ENCODE measurements at places on chromosomes 3 and 15. TPM values are rescaled to one million over a fixed set of nuclear protein-coding genes. Genes with fewer than 3 reads are reported as not detected.

GRCh38 chr3:51610708-51611107 is 60.3 kb upstream of the TEX264 start:
- DNase-seq = no peak

DNA sequence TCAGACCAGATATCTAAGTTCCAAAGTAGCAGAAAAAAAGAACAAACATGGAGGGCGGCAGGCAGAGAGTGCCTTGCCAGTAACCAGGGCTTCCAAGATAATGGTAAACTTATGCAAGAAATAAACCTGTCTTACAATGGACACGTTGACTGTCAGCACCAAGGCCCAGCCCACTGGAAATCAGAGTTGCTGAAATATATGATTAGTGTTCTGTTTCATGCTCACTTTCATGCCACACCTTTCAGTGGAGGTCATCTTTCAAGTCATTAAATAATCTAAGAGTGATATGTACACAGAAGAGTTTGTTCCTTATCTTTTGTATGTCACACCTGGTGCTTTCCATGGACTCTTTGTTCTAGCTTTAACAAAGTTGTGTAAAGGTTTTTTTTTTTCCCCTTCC is 358.1 kb downstream of the MECOM start:
- DNase-seq = no peak

DNA sequence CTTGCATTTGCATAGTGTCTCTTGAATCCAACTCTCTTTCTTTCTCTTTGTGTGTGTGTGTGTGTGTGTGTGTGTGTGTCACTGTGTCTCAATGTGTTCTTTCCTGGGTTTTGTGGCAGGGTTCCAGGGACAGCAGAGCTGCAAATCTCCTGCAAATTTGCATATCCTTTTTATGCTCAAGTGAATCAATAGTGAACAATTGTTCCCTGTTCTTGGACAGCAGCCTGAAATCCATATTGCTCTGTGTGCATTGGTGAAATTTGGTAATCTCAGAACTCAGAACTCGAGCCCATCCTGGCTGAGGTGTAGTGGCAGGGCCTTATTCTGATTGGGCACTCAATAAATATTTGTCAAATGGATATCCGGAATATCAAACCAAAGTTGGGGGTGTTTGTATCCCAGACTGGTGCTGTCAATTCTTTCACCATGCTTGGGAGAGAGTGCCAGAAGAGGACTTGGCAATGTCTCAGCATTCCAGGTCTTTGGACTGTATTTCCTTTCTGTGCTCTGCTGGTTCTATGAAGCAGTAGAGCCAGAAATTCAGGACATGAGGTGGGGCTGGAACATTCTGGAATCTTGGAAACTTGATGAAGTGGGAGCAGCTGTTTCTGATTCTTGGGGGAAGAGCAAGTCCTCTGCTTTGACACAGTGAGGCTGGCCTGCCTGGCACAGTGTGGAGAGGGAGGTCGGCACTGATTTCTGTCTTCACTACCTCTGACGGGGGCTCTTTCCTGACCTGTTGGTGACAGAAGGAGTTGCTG is 380.6 kb upstream of the C2CD4B start:
- DNase-seq = no peak

DNA sequence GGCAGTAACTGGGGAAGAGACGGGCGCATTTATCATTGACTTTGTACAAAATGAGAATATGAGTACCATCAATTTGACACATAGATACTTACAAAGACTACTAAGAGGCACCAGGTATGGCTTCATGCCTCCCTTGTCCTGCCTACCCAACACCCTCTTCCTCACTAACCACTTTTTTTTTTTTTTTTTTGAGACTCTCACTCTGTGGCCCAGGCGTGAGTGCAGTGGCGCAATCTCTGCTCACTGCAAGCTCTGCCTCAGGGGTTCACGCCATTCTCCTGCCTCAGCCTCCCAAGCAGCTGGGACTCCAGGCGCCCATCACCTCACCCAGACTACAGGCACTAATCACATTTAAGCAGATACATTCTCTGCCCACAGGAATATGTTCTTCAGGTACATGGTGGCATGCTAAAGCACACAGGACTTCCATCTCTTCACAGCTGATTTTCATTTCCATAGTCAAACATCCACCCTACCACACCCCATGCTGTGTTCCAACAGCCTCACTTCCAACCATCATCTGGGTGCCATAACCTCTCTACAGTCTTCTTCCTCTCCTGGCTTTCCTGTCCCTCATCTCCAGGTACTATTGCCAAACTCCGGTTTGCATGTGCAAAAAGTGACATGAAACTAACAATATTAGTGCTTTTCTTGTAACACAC is 41.7 kb downstream of the RAB27A start:
- DNase-seq = no peak

DNA sequence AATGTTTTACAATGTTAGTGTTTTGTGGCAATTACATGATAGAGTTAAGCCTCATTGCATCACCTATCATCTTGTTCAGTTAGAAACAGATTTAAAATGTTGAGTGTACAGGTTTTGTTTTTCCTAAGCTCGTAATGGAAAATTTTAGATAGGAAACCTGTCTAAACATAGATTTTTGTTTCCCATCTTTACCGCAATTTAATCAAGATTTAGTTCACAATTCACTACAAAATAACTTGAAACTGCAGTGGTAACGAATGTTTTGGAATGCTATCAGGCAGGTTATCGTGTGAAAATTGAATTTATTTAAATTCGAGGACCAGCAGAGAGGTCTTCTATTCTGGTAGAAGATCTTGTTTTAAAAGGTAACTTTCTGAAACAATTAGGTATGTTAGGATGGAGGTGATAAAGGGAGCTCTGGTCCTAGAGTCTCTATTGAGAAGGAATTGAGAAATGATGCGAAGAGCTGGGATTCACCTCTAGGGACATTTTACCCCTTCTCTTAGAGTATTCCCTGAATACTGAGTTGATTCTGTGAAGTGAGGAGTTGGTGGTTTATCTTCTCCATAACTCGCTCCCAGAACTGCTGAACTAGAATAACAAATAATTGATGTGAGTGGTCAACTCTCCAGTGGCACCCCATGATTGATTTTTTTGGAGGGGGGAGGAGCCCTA is 1.4 kb downstream of the DOCK3 start:
- DNase-seq = no peak

DNA sequence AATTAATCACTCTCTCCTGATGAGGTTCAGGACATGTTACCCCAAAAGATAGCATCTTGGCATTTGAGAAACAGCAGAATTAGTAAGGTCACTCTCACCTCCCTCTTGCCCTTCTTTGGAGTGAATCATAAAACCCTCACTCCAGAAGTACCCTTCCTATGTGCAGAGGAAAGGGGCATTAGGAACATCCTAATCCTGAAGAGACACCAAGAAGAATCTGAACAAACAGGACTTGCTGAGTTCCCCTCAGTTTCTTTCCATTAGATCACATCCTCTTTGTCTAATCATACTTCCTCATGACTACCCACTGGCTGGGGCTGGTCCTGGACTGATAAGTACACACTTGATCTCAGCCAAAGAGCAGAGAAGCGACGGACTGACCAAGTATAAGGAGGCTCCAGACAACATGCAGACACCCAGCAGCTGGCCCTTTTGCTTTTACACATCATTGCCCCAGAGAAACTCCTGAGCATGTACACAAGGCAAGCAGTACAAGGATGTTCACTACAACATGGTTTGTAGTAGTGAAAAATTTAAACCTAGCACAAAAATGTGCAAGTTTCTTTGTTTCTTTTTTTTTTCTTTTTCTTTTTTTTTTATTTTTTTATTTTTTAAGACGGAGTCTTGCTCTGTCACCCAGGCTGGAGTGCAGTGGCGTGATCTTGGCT is 15.0 kb upstream of the TM6SF1 start:
- no peak for DNase-seq

GRCh38 chr3:46395210-46395661 is 11.6 kb downstream of the CCR5AS start:
- peak; percentile 22 for DNase-seq

GRCh38 chr3:181886676-181887075 is 175.0 kb downstream of the SOX2 start:
- DNase-seq = no peak

GRCh38 chr3:16455966-16456365 is 57.5 kb downstream of the RFTN1 start:
- DNase-seq = no peak

DNA sequence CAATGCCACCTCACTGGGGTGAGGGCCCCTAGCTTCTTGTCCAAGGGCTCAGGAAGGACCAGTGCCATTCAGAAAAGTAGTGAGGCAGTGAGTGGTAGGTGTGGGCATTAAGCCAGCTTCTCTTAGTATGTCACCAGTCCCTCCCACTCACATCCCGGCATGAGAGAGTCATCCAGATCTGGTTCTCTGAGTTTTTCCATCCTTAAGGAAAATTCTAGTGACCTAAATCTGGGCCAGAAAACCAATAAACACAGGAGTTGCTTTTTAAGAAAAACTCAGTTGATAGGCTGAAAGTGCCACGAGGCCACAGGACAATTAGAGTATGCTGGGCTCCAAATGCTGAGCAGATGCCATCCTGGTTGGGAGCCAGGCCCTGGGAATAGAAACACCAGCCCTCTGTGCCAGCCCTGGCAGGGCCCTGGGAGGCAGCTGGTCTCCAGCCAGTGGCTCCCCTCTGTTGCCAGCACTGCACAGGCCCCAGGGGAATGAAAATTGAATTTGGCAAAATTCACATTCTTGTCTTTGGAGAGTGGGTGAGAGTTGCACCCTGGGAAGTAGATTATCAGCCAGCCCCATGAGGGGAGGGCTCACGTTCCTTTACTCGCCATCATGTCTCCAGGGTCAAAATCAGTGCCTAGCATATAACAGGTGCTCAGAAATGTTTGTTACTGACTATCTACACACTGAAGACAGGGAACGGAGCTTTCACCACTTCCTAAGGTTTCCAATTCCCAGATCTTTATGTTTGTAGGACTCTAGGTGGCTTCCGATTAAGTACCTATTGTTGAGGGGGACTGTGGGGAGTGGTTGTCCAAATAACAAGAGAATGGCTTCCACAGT is 52.8 kb downstream of the FAM43A start:
- DNase-seq = no peak

- DNase-seq = no peak
Measured at GRCh38 chr3:119601154-119601553, 3.5 kb downstream of the PLA1A start.

- DNase-seq = no peak
Measured at GRCh38 chr15:68420186-68420684, 11.7 kb downstream of the ITGA11 start.

DNA sequence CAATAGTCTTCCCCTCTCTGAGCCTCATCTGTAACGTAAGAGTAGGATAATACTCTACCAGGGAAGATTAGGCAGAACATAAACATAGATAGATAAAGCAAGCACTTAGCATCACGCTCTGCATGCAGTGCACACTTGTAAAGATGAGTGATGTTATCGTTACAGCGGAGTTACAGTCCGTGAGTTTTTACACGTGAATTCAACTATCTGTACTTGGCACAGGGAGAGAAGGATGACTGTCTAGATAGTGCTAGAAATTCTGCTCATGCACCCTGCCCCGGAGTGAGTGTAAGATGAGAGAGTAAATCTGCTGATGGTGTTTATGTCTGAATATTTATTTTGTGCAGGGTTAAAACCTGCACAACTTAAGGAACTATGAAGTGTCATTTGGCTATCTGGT is 35.8 kb downstream of the HAPLN3 start:
- no peak for DNase-seq

- no peak for DNase-seq
Measured at GRCh38 chr3:189235214-189235613, 63.4 kb downstream of the TPRG1 start.

GRCh38 chr3:78112291-78113010 is 1072.6 kb downstream of the ROBO2 start:
- DNase-seq = no peak

DNA sequence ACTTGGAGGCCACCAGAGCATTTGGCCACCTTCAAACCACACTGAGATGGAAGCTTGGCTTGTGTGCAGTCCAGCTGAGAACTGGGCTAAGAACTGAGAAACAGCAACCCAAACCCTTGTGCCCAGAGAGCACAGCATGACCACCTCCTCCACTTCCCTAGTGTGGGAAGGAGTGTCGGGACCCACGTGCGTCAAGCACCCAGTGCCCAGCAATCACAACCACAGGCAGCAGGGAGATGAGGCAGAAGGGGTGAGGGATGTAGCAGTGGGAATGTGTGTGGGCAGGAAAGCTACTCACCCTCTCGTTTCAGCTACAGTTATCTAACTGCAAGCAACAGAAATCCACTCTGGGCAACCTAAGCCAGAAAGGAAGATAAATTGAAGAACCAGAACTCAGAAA is 25.0 kb upstream of the RFTN1 start:
- DNase-seq = no peak

DNA sequence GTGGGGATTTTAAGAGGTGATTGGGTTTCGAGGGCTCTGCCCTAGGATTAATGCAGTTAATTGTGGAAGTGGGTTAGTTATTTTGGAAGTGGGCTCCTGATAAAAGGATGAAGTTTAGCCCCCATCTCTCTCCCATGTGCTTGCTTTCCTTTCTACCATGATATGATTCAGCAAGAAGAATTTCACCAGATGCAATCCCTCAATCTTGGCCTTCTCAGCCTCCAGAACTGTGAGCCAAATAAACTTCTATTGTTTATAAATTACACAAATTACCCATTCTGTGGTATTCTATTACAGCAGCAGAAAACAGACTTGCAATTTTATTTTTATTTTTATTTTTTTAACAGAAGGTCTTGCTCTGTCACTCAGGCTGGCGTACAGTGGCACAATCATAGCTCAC is 27.3 kb upstream of the UBE2E1 start:
- no peak for DNase-seq

FGF12 gene
- total RNA-seq = 8.0 TPM

SUCLG2 gene
- total RNA-seq = 57.4 TPM

THAP10 gene
- 3.4 TPM for total RNA-seq

SLC15A2 gene
- 3.8 TPM for total RNA-seq

ADAMTSL3 gene
- 1.1 TPM for total RNA-seq

CDHR4 gene
- 0.17 TPM for total RNA-seq
